ENCODE measurements at places on chromosomes 12 and 14.

GRCh38 chr12:1934831-1935230 lies 16.4 kb upstream of the CACNA2D4 start:
- DNase-seq, result no peak

- no peak for DNase-seq
These were observed 17.6 kb downstream of the PTPRB start for GRCh38 chr12:70619471-70620152.

- DNase-seq, result peak; percentile 42
These were observed 15.8 kb downstream of the DTD2 start for GRCh38 chr14:31441273-31442111.

DNA sequence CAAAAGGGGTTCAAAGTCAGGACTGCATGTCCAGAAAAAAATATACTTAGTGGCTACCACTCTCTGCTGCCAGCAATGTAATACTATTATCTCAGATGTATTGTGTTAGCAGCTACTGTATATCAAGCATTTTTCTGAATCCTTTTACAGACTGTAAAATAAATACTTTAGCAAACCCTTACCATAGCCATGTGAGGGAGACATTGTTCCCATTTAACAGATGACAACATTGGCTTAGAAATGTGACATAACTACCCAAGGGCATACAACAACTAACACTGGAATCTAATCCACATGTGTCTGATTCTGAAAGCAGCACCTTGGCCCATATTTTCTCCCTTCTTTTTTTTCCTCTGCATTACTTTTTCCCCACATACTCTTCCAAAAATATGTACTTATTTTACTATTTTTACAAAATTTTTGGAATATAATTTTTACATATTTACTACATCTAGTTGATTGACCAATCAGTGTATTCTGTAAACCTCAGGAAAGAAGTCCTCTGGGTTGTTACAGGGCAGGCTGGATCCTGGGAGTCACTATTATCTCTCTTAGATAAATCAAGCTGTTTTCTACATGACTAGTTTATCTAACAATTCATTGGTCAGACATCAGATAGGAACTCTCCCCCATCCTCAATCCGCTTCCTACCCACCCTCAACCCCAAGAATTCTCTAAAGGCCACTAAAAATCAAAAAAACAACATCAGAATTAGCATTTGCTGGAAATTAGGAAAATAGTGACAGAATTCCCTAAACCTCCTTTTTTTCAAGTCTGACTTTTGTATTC lies 154.1 kb downstream of the BTG1 start:
- no peak for DNase-seq

DNA sequence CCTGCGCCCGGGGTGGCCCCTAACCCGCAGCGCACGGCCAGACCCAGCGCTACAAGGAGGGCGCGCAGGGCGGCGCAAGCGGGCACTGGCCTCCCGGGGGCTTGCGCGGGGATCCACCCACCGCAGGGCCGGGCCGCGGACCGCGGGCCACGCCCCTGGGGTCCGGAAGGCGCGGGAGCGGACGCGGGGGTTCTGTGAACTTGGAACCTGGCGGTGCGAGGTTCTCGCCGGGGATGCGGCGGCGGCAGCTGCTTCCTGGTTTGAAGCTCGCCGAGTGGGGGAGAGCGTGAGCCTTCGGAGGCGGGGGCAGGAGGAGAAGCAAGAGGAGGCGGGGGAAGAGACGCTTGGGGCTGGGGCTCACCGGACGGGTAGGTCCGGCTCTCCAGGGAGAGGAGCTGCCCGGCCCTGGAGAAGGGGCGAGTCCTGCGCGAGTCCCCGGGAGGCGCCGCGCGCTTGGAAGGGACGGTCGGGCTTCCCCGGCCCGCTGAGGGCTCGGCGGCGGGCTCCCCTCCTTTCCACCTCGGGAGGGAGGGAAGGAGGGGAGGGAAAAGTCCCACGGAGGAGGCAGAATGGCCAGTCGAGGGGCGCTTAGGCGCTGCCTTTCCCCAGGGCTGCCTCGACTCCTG lies at the start of gene PRKCH:
PRKCH (plus strand) TSS at position 195 of the 626 bp plus-strand sequence. CDS start 523 bp downstream, outside the sequence.
- DNase-seq, result no peak

GRCh38 chr14:98175436-98175835 lies 1096.6 kb downstream of the BCL11B start:
- DNase-seq, result no peak

GRCh38 chr12:72547573-72547972 lies 275.4 kb downstream of the TRHDE start:
- no peak for DNase-seq

DNA sequence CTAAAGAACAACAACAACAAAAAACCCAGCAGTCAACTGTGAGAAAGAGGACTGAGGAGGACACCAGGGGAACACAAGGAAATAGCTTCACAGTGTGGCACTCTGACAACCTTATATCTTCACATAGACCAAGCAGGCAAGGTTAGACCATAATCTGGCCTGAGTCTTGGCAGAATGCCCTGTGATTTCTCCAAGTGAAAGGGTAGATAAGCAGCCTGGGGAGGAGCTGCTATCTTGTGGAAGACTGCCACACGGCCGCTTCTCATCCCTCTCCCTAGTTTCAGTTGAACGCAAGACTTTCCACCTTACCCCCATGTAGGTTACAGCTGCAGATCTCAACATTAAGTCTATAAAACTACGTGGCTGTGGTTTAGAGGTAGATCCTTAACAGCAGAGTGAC lies 3.7 kb downstream of the SLC25A21 start:
- no peak for DNase-seq

- no peak for DNase-seq
These were observed 8.3 kb upstream of the WSCD2 start for GRCh38 chr12:108120863-108121165.

GRCh38 chr12:112932485-112933128 lies 5.7 kb upstream of the OAS3 start:
- DNase-seq, result no peak

DNA sequence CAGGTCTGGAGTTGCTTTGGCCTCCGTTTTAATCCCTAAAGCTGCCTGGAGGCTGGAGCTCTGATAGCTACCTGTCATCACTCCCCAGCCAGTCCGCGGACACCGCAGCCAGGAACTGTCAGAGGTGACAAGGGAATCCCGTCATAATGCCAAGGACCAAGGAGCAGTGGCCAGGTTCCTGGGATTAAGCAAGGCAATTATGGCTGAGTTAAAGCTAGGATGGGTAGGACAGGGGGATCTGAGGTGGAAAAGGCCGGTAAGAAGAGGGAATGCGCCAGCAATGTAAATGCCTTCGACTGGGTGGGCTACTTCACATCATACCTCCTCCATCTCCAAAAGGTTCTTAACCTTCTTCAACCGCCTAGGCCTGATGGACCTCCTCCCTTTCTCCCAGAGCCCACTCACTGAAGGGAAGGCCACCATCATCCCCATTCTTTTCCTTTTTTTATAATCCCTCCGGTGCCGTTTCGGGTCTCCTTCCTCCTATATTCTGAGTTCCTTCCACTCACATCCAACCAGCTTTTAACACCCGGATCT lies 1.9 kb downstream of the PPP1R3E start:
- no peak for DNase-seq

Data from fibroblast of the conjunctiva (primary cell).